ENCODE measurements at places on chromosomes 7 and 10. TPM values are rescaled to one million over a fixed set of nuclear protein-coding genes. Genes with fewer than 3 reads are reported as not detected.

Gene OPN1SW
- not detected for total RNA-seq

Gene EZH2
- total RNA-seq, result 75.7 TPM

Gene FGL2
- 1.3 TPM for total RNA-seq

DNA sequence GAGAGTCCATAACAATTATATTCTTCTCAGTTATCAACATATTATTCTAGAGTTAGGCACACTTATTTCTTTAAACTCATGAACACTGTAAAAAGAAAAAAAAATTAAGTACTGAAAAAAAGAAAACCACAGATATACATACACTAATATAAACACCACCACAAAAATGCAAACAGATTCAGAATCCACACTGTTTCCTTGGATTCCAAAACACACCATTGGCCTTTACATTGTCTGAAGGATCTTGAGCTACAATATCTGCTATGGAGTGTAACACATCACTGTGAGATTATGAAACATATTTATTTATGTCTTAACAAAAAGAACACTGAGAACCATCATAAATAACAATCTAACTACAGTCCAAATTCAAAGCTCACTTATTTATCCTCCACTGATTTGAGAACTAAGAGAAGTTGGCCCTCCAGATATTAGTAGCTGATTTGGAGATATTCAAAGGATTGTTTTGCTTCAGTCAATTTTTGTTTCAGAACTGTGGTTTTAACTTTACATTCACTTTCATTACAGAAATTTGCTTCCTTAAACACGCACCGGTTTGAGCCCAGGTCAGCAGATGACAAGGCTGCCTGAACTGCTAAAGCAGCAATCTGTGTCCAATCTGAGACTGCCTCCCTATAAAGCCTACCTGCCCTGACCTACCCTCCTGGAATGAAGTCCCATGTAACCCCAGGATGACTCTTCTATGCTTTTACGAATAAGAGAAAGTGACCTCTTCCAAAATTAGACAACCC is 47.0 kb upstream of the CDK1 start:
- no peak for DNase-seq

GRCh38 chr10:25530306-25530705 is 355.5 kb downstream of the GPR158 start:
- DNase-seq, result no peak

- no peak for DNase-seq
These were observed 201.9 kb upstream of the FRMD4A start for GRCh38 chr10:14532473-14533251.

GRCh38 chr10:44471410-44471809 is 86.5 kb upstream of the CXCL12 start:
- DNase-seq, result no peak

DNA sequence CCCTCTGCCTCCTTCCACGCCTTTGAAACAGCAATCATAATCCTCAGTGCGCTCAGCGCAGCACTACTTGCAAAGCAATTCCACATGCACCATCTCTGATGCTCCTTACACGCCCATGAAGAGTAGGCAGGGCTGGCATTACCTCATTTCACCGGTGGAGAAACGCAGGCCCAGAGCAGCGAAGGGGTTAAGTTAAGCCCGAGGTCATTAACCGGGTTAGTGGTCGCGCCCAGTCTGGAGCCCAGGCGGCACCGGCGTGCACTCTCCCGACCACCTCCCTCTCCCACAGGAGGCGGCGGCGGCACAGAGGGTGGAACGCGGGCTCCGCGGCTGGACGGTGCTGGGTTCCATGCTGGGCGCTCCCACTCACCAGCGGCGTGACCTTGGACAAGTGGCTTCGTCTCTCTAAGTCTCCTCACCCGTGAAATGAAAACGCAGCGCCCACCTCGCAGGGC is 515 bp downstream of the FASTK start:
- no peak for DNase-seq

GRCh38 chr10:123463181-123463580 is 203.0 kb upstream of the GPR26 start:
- DNase-seq, result no peak
